ENCODE measurements at places on chromosomes 12 and 14.

DNA sequence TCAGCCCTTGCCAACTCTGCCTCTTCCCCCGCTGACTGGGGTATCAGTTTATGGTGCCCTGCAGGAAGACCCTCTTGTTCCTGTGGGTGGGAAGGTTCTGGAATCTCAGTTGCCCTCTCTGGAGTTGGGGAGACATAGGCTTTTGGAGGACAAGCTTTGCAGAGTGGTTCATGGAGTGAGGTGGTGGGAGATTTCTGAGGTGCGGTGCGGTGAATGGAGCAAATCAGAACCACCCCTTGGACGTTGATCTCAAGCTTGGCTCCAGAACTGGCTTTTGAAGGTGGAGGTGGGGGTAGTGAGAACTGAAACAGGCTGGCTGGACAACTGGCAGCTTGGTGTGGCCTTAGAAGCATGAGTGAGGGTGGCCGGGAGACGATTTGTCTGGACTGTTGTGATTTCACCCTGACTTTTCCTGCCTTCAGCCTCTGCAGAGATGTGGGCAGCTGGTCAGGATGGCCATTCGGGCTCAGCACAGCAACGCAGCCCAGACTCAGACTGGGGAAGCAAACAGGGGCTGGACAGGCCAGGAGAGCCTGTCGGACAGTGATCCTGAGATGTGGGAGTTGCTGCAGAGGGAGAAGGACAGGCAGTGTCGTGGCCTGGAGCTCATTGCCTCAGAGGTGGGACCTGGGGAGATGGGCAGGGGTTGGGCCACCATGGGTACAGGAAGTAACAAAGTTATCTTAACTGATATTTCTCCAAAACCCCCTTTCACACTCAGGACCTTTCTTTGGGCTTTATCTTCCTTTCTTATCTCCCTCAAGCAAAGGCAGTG, 1.1 kb downstream of the SHMT2 start:
- peaks cover 66% of the 10 kb centered on the region for H3K4me1 ChIP-seq
- H3K27me3 ChIP-seq: peaks cover 3% of the 10 kb centered on the region
- peaks cover 6% of the 10 kb centered on the region for H3K36me3 ChIP-seq

- H3K4me3 ChIP-seq: no peak overlapping the region
- no peaks in the 10 kb centered on the region for H3K36me3 ChIP-seq
- no peak for DNase-seq
- H3K27me3 ChIP-seq: no peaks in the 10 kb centered on the region
- no peaks in the 10 kb centered on the region for H3K4me1 ChIP-seq
Observed at GRCh38 chr14:87840906-87841305, 152.1 kb downstream of the GALC start.

GRCh38 chr14:91281346-91281745, 36.8 kb upstream of the GPR68 start:
- H3K27ac ChIP-seq: no peak overlapping the region
- H3K4me3 ChIP-seq: no peak overlapping the region
- no peak for DNase-seq
- H3K4me1 ChIP-seq: peaks cover 25% of the 10 kb centered on the region
- H3K27me3 ChIP-seq: no peaks in the 10 kb centered on the region
- peaks cover 35% of the 10 kb centered on the region for H3K36me3 ChIP-seq

DNA sequence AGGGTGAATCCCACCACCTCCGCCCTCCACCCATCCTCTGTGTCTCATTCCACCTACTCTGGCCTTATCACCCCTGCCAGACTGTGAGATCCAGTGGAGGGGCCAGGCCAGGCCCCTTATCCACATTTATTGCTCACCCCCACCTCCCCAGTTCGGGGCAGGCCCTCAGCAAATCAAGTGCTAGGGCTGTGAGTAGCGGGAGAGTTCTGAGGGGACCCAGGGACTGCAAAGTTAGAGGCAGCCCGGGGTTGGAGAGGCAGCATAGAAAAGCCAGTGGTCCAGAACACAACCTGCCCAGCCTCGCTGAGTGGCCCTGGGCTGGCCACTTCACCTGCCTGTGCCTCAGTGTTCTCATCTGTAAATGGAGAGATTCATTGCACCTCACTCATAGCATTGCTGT, 27.2 kb upstream of the ACTN1 start:
- DNase-seq: no peak
- H3K27ac ChIP-seq: no peak overlapping the region
- no peak overlapping the region for H3K4me3 ChIP-seq
- H3K36me3 ChIP-seq: no peaks in the 10 kb centered on the region
- no peaks in the 10 kb centered on the region for H3K4me1 ChIP-seq

GRCh38 chr14:99659333-99659741, 14.4 kb downstream of the HHIPL1 start:
- H3K27me3 ChIP-seq: peaks cover 77% of the 10 kb centered on the region
- no peak overlapping the region for H3K27ac ChIP-seq
- H3K4me3 ChIP-seq: no peak overlapping the region
- no peak for DNase-seq
- no peaks in the 10 kb centered on the region for H3K4me1 ChIP-seq
- H3K36me3 ChIP-seq: no peaks in the 10 kb centered on the region

GRCh38 chr12:10395390-10395998, 5.7 kb upstream of the KLRK1 start:
- H3K4me3 ChIP-seq: peak overlapping the region; percentile 67
- H3K27ac ChIP-seq: peak overlapping the region; percentile 94
- H3K36me3 ChIP-seq: peaks cover 6% of the 10 kb centered on the region
- DNase-seq: peak; percentile 73

- H3K4me1 ChIP-seq: peaks cover 43% of the 10 kb centered on the region
- peak overlapping the region; percentile 37 for H3K4me3 ChIP-seq
- DNase-seq: peak; percentile 34
- H3K27ac ChIP-seq: no peak overlapping the region
- H3K27me3 ChIP-seq: no peaks in the 10 kb centered on the region
Observed at GRCh38 chr12:132433641-132434395, 56.1 kb upstream of the FBRSL1 start.

- H3K27me3 ChIP-seq: peaks cover 35% of the 10 kb centered on the region
- no peaks in the 10 kb centered on the region for H3K36me3 ChIP-seq
- no peak overlapping the region for H3K4me3 ChIP-seq
Observed at GRCh38 chr12:22117563-22118237, 71.7 kb downstream of the CMAS start.

DNA sequence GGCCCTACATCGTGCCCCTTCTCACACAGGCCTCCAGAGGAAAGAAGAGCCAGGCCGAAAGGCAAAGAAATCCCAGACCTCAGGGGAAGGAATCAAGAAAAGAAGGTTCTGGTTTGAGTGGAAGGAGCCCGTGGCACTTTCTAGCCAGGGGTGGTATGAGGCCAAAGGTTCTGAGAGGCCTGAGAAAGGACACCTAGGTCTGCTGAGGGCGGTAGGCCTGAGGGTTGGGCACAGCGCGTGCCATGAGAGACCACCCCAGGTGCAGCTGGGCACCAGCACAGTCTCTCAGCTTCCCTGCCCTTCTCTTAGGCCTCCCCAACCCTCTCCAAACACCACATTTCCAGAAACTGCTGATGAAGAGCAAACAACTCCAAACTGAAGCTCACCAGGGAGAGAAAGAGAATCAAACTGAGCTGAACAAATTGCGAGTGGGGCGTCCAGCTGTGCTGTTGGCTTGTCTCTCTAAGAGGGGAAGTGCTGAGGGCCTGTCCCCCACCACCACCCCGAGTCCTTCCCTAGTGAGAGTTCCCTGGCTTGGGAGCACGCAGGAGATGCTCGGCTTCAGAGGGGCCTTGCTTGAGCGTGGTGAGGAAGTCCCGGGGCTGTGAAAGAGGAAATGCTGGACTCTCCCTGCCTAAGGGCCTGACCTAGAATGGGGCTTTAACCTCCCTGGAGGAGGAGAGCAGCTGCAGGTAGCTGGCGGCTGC, 184.8 kb downstream of the ZFP36L1 start:
- no peak overlapping the region for H3K4me3 ChIP-seq
- no peaks in the 10 kb centered on the region for H3K27me3 ChIP-seq
- peaks cover 15% of the 10 kb centered on the region for H3K36me3 ChIP-seq
- peak overlapping the region; percentile 69 for H3K27ac ChIP-seq
- DNase-seq: no peak
- H3K4me1 ChIP-seq: peaks cover 6% of the 10 kb centered on the region

DNA sequence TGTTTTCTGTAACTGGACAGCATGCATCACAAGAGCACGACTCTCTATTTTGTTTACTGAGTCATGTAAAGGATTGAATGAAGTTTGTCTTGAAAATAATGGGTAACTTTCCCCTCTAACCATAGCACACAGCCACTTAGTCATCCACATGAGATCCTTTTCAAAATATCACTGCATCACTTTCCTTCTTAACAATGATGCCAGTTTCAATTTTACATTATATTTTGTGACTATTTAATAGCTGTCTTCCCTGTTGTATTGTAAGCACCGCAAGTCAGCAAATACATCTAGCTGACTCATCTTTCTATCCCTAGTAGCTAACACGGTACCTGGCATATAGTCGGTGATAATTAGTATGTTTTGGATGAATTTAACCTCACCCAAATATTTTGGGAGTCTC, 83.3 kb upstream of the PPM1H start:
- no peak for DNase-seq
- no peaks in the 10 kb centered on the region for H3K4me1 ChIP-seq

- no peaks in the 10 kb centered on the region for H3K4me1 ChIP-seq
- no peak overlapping the region for H3K4me3 ChIP-seq
- no peaks in the 10 kb centered on the region for H3K27me3 ChIP-seq
- no peak overlapping the region for H3K27ac ChIP-seq
- DNase-seq: no peak
- peaks cover 4% of the 10 kb centered on the region for H3K36me3 ChIP-seq
Observed at GRCh38 chr12:28446031-28446430, 255.8 kb downstream of the CCDC91 start.

DNA sequence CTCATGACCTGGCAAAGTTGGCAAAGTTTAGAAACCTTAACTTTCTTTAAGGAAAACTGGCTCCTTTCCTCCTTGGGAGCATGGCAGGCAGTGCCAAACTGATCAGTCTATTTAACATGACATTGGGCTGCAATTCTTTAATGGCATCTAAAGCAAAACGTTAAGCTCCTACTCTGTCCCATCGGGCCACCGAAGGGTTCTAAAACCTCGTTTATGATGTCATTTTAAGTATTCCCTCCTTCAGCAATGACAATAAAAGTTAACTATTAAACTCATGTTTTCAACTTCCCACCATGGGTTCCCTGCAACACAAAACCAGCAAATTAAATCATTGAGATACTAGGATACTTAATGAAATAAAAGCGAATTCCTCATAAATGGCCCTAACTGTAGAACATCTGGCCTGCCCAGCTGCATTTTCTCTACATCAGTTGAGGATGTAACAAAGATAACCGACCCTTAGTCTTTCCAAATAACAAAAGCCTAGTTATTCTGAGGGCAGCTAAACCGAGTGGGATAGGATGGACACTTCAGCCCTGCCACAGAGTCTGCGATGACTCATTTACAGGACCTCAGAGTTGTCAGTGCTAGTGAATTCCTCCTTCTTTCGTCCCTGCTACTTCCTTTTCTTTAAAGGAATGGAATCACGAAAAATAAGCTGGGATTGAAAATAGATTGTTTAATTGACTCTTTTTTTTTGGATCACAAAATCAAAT, 34.5 kb upstream of the RIC8B start:
- DNase-seq: no peak
- H3K36me3 ChIP-seq: no peaks in the 10 kb centered on the region
- H3K27me3 ChIP-seq: peaks cover 48% of the 10 kb centered on the region
- no peaks in the 10 kb centered on the region for H3K4me1 ChIP-seq

GRCh38 chr12:33438025-33438772, 1.4 kb downstream of the SYT10 start:
- H3K36me3 ChIP-seq: peaks cover 5% of the 10 kb centered on the region
- no peak overlapping the region for H3K27ac ChIP-seq
- H3K4me3 ChIP-seq: no peak overlapping the region
- no peak for DNase-seq
- peaks cover 39% of the 10 kb centered on the region for H3K27me3 ChIP-seq

GRCh38 chr14:68074765-68075381, 255.3 kb downstream of the RAD51B start:
- no peak for DNase-seq
- no peak overlapping the region for H3K27ac ChIP-seq
- H3K27me3 ChIP-seq: no peaks in the 10 kb centered on the region
- H3K4me1 ChIP-seq: peaks cover 31% of the 10 kb centered on the region

GRCh38 chr14:38290601-38291188, 34.8 kb upstream of the CLEC14A start:
- H3K27ac ChIP-seq: no peak overlapping the region
- DNase-seq: no peak
- no peak overlapping the region for H3K4me3 ChIP-seq
- no peaks in the 10 kb centered on the region for H3K36me3 ChIP-seq
- no peaks in the 10 kb centered on the region for H3K4me1 ChIP-seq

GRCh38 chr12:118493962-118494361, 117.6 kb downstream of the SUDS3 start:
- H3K27ac ChIP-seq: no peak overlapping the region
- no peaks in the 10 kb centered on the region for H3K36me3 ChIP-seq
- no peak overlapping the region for H3K4me3 ChIP-seq
- H3K27me3 ChIP-seq: peaks cover 13% of the 10 kb centered on the region
- no peaks in the 10 kb centered on the region for H3K4me1 ChIP-seq

DNA sequence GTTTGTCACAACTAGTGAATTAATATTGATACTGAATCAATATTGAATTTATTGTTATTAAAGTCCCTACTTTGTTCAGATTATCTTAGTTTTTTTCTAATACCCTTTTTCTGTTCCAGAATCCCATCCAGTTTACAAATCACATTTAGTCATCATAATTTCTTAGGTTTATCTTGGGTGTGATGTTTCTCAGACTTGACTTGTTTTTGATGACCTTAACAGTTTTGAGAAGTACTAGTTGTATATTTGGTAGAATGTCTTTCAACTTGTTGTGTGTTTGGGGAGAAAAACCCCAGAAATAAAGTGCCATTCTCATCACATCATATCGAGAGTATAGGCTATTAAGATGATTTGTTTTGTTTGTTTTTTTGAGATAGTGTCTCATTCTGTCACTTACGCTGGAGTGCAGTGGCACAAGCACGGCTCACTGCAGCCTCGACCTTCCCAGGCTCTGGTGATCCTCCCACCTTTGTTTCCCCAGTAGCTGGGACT, 19.5 kb downstream of the MRPS35 start:
- DNase-seq: no peak
- no peaks in the 10 kb centered on the region for H3K27me3 ChIP-seq
- H3K4me1 ChIP-seq: no peaks in the 10 kb centered on the region

- no peak overlapping the region for H3K27ac ChIP-seq
- no peaks in the 10 kb centered on the region for H3K36me3 ChIP-seq
- H3K27me3 ChIP-seq: no peaks in the 10 kb centered on the region
- no peak overlapping the region for H3K4me3 ChIP-seq
- DNase-seq: no peak
- no peaks in the 10 kb centered on the region for H3K4me1 ChIP-seq
Observed at GRCh38 chr12:38547586-38547985, 231.0 kb downstream of the ALG10B start.

- H3K27ac ChIP-seq: peak overlapping the region; percentile 94
- no peaks in the 10 kb centered on the region for H3K36me3 ChIP-seq
- peaks cover 45% of the 10 kb centered on the region for H3K4me1 ChIP-seq
Observed at GRCh38 chr12:111404362-111405148, 1.2 kb upstream of the SH2B3 start.
